Left renal cortex interstitium (tissue), 4 donors: ENCODE measurements at places on chromosomes 6 and 20.

DNA sequence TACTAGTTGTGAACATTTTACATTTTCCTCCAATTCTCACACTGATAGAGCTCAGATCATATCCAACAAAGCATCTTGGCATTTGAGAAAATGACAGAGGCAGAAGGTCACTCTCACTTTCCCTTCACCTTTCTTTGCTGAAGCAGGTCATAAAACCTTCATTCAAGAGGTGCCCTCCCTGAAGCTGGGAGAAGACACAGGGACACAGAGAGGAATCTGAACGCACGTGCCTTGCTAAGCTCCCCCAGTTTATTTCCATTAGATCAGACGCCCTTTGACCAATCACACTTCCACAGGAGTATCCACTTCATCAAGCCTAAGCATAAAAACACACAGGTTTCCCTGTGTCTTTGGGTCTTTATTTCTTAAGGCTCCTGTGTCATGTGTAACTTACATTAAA is 9.2 kb upstream of the MBOAT1 start:
- no peak for DNase-seq

DNA sequence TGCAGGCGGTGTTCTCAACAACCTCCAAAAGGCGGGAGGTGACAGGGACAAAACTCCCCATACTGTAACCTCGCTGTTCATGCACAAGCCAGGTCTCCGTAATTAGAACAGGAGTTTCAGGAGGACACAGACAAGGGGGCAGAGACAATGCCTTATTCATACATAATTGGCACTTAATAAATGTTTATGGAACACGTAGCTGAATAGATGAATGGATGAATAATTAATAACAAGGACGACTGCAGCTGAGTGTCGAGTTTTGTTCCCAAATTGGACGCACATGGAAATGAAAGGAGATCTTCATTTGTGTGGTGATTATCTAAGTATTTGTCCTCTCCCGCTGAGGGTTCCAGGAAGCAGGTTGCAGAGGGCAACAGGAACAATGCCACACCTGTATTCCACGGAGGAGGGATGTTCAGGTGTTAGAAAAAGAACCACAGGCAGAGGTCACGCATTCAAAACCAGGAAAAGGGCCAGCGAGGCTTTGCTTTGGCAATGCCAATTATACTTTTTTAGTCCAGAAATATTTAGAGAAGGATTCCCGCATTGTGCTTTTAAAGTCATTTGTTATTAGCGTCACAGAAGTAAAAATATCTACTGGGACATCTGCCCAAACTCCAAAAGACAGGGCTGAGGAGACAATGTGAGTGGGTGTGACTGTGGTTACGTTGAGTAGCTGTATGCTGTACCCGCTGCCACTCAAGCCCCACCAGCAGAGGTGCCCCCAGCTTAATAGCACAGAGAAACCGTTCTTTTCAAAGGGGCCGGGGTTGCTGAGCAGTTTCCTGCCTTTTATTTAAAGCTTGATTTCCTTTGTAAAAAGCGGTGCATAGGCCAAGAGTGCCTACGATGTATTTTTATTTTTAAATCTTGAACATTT is 123.3 kb downstream of the PXDC1 start:
- no peak for DNase-seq

- no peak for DNase-seq
Observed at GRCh38 chr6:53014063-53014462, 19.0 kb upstream of the GSTA4 start.

DNA sequence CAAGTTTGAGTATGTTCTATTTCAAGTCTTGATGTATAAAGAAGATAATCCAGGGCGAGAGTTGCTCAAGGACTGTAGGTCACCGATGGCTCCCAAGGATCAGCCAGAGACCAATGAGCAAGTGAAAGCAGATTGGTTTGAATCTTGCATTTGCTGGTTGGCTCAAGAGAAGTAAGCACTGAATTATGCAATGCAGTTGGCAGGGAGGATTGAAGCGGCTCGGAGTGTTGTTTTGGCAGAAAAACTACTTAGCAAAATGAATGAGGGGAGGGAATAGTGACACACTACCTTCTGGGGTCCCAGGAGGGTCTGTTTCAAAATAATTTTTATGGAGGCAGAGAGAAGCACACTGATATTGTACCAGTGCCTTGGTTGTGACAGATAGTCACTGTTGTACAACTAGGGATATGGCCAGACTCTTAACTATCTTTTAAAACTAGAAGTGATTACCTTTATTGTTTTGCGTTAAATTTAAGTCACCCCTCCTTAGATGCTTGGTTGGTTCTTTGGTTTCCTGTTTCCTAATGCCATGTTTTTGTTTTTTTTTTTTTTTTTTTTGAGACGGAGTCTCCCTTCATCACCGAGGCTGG is 15.7 kb downstream of the SASH1 start:
- no peak for DNase-seq

DNA sequence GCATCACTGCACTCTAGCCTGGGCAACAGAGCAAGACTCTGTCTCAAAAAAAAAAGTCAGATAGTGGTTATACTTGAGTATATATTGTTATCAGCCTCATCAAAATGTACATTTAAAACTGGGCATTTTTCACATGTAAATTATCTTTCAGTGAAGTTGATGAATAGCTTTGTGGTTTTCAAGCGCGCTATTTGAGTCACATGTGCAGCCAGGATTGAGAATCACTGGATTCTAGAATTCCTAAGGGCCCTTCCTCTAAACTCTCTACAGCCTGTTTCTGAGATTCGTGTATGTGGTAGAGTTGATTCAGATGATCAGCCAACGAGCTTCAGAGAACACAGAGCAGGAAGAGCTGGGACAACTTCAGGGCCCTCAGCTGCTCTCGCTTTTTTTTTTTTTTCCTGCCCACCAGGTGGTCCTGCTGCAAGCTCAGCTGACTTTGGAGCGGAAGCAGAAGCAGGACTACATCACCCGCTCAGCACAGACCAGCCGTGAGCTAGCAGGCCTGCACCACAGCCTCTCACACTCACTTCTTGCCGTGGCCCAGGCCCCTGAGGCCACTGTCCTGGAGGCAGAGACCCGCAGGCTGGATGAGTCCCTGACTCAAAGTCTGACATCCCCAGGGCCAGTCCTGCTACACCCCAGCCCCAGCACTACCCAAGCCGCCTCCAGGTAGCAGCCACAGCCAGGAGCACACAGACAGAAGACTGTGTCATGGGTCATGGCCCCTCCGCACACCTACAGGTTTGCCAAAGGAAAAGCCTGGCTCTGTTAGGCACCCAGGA is 18.3 kb downstream of the C20orf173 start:
- no peak for DNase-seq

GRCh38 chr20:25013478-25014380 is 21.2 kb upstream of the APMAP start:
- no peak for DNase-seq

- no peak for DNase-seq
Observed at GRCh38 chr6:161338015-161338414, 64.2 kb upstream of the AGPAT4 start.

- no peak for DNase-seq
Observed at GRCh38 chr20:44021900-44022299, 107.2 kb downstream of the TOX2 start.

GRCh38 chr6:150966786-150967185 is 101.3 kb downstream of the MTHFD1L start:
- no peak for DNase-seq

GRCh38 chr6:146194434-146194833 is 165.6 kb downstream of the GRM1 start:
- no peak for DNase-seq

GRCh38 chr20:36251426-36251825 is 15.1 kb downstream of the AAR2 start:
- no peak for DNase-seq

DNA sequence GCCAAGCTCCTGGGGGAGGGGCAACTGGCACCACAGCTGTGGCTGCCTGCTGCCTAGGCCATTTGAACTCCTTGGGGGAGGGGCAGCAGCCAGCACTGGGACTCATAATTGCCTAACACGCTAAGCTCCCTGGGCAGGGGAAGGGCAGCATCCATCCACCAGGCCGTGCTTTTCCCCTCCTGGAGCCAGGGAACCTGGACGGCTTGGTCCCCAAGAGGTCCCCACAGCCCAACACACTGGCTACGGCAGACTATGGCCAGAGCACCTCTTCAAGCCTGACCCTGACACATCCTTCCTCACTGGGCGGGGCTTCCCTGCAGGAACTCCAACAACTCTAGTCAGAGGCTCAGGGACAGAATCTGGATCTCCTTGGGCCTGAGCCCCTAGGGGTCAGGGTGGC is 269.4 kb downstream of the RNF144B start:
- no peak for DNase-seq

GRCh38 chr6:56366141-56366852 is 118.9 kb upstream of the COL21A1 start:
- DNase-seq: no peak

DNA sequence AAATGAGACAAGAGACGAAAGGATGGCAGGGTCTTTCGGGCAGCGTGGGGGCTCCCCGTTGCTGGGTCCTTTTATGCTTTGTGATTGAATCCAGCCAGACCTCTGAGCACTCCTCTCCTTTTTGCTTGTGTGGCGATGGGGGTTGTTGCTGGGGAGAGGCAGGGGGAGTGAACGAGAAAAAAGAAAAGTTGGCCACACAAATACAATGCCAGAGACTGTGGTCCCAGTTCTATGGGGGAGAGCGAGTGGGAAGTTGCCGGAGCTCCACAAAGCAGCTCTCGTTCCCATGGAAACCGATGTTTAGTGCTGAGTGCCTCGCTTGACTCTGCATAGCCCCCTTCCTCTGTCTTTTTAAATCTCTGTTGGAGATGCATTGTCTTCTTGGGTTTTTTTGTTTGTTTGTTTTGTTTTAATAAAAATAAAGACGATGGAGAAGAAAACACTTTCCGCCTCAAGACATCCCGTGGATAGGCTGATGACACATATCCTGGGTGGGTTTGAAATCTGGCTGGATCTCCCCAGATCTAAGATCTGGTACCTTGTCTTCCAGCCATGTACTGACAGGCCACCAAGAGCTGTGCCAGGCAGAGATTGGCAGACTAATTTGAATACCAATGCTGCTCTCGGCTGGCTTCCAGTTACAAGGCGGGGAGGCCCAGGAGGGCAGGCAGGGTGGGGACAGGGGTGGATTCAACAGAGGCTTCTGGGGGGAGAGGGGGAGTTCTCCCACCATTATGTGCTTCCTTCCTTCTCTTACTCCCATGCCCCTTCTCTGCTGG is 529.3 kb downstream of the QKI start:
- DNase-seq: peak; percentile 79

DNA sequence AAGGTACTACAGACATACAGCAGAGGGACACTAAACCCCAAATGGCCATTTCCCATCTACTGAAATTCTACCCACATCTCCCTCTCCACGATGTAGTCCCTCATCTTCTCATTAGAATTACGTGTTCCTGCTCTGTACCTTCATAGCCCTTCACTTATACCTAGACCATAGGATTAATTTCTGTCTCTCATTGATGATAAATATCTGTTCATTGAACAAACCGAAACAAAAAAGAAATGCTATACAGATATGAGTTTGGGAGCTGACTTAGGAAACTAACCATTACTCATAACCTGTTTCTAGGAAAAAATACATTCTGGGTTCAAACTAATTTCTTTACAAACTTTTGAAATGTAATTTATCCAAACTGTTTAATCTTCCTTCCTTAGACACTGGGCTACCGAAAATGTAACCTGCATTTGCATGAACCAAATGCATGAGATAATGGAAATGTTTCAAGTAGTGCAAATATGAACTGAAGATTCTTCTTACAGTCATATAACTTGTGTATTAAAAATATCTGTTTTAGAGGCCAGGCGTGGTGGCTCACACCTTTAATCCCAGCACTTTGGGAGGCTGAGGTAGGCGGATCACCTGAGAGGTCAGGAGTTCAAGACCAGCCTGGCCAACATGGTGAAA is 85.3 kb downstream of the GJA10 start:
- no peak for DNase-seq

DNA sequence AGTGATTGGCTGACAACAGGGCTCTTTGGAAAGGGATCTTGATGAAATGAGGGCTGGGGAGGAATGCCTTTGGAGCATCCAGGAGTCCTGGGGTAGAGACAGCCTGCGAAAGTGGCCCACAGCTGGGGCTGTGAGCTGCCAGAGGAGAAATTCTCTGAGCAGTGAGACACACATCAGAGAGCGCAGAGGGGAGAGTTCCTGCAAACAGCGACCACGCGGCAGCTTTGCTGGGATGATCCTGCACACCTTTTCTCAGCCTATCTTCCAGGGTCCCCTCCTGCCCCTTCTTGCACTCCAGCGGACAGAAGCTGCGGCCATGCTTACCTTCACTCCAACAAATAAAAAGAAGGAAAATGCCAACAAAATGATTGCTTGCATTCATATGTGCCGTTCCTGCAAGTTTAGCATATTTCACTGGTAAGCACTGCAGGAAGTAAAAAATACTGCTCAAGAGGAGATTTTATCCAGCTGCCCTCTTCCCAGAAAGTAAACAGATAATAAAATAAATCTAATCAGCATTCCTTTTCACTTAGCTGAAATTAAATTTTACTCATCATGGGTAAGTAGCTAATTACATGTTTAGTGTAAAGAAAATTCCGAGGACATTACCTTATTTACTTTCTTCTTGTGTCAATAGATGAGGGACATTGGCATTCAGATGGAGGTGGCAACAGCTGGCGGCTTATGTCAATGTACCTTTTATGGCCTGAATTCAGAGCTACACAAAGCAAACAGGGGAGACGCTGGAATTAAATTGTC is 339.9 kb upstream of the ARID1B start:
- DNase-seq: no peak

- DNase-seq: no peak
Observed at GRCh38 chr20:58669287-58670006, 18.4 kb downstream of the STX16 start.

GRCh38 chr20:43983359-43983758 is 68.7 kb downstream of the TOX2 start:
- no peak for DNase-seq

DNA sequence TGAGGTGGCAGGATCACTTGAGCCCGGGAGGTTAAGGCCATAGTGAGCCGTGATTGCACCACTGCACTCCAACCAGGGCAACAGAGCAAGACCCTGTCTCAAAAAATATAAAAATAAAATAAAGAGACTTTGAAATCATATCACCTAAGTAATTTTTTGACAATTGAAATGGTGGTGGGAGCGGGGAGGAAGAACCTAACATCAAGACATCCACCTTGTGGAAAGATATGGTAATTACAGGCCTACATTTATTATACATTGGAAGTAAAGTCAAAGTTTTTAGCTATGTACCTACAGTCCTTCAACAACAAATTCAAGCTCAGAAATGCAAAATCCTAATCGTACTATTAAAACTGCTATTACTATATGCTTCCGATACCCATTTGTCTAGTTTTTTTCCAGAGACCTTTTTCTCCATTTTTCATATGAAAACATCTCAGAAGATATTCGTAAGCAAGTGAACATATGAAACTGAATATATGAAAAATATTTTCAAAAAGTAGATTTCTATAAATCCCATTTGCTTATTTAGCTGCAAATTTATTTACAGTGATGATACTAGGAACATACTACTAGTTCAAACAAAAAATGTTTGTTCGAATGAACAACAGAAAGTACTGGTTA is 83.3 kb downstream of the SYCP2 start:
- DNase-seq: peak; percentile 36
